ENCODE measurements at places on chromosomes 12 and 14.

DNA sequence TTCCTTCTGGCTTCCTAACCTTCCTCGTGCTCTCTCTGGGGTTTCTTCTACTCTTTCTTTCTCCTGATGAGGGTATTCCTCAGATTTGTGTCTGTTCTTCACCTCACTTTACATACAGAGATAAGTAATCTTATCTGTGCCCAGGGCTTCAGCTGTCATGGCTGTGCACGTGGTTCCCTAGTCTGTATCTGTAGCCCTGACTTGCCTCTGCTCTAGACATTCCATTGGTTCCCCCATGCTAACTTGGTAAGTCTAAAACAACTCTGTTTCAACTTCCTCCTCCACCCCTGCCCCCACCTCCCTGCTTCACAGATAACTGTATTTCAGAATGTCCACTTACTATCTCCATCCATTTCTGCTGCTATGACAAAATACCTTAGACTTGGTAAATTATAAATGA lies 10.8 kb downstream of the DIP2B start:
- no peak overlapping the region for H3K4me3 ChIP-seq
- H3K27me3 ChIP-seq = no peaks in the 10 kb centered on the region
- no peak overlapping the region for H3K27ac ChIP-seq
- no peaks in the 10 kb centered on the region for H3K36me3 ChIP-seq
- no peak for DNase-seq

DNA sequence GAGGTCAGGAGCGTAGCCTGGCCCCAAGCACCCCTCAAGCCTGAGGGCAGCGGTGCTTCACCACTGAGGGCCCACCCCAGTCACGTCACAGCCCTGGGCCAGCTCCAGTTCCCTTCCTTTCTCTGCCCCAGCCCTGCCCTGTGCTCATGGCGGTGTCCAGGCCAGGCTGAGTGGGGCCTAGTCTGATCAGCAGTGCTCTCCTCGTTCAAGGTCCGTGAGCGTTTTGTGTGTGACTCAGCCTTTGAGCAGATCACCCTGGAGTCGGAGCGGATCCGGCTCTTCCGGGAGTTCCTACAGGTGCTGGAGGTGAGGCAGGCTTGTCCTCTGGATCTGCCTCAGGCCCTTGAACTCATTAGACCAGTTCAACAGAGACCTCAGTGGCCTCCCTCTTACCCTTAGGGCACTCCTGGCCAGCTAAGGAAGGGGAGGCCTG lies 19.0 kb downstream of the PRPF40B start:
- no peak overlapping the region for H3K4me3 ChIP-seq
- H3K27me3 ChIP-seq = no peaks in the 10 kb centered on the region
- peaks cover 26% of the 10 kb centered on the region for H3K36me3 ChIP-seq
- peak overlapping the region; percentile 76 for H3K27ac ChIP-seq
- H3K4me1 ChIP-seq = peaks cover 26% of the 10 kb centered on the region
- peak; percentile 98 for DNase-seq

GRCh38 chr12:104105461-104105860 lies 32.5 kb downstream of the NFYB start:
- H3K36me3 ChIP-seq = peaks cover 3% of the 10 kb centered on the region
- DNase-seq = no peak
- H3K4me3 ChIP-seq = no peak overlapping the region
- no peak overlapping the region for H3K27ac ChIP-seq
- no peaks in the 10 kb centered on the region for H3K4me1 ChIP-seq

GRCh38 chr14:32319368-32320049 lies 9.6 kb upstream of the AKAP6 start:
- no peak overlapping the region for H3K4me3 ChIP-seq
- no peaks in the 10 kb centered on the region for H3K27me3 ChIP-seq
- no peak overlapping the region for H3K27ac ChIP-seq
- H3K4me1 ChIP-seq = no peaks in the 10 kb centered on the region
- DNase-seq = no peak

DNA sequence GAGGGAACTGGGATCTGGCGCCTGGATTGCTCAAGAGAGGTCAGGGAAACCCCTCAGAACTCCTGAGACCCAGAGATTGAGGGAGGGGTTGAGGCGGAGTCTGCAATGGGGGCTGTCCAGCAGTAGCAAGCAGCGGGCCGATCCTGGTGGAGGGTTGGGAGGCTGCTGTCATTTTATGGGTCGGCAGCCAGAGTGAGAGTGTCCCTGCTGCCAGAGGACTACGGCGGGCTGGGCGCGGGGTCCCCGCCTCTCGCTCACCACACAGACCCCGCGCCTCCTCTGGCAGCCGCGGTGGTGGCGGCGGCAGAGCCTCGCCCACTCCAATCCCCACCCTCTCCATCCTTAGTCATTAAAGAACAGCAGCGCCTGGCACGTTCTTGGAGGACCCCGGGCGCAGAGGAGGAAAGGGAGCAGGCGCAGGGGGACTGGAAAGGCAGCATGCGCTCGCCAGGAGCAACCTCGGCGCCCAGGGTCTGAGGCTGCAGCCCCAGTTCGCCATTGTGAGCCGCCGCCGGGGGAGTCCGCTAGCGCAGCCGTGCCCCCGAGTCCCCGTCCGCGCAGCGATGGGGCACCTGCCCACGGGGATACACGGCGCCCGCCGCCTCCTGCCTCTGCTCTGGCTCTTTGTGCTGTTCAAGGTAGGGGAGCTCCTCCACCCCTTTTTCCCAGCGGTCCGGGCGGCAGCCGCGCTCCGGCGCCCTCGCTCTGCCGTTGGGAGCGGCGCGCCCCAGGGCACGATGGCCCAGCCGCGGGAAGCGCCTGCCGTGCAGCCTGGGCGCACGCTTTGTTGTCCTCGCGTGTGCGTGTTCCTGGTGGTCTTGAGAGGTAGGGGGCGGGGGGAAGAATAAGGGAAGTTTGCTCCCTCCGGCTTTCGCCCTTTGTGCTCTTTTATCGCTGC lies at the start of gene PTPRO:
Gene PTPRO, plus strand, starts transcription at position 345 of the 898 bp plus-strand sequence.
- H3K4me3 ChIP-seq = peak within 1 kb of the TSS; percentile 63
- H3K36me3 ChIP-seq = no peaks in the 10 kb centered on the region

- H3K27me3 ChIP-seq = no peaks in the 10 kb centered on the region
- no peak for DNase-seq
- no peak overlapping the region for H3K4me3 ChIP-seq
- no peaks in the 10 kb centered on the region for H3K4me1 ChIP-seq
These were observed 260.4 kb downstream of the DPF3 start for GRCh38 chr14:72633551-72633950.

DNA sequence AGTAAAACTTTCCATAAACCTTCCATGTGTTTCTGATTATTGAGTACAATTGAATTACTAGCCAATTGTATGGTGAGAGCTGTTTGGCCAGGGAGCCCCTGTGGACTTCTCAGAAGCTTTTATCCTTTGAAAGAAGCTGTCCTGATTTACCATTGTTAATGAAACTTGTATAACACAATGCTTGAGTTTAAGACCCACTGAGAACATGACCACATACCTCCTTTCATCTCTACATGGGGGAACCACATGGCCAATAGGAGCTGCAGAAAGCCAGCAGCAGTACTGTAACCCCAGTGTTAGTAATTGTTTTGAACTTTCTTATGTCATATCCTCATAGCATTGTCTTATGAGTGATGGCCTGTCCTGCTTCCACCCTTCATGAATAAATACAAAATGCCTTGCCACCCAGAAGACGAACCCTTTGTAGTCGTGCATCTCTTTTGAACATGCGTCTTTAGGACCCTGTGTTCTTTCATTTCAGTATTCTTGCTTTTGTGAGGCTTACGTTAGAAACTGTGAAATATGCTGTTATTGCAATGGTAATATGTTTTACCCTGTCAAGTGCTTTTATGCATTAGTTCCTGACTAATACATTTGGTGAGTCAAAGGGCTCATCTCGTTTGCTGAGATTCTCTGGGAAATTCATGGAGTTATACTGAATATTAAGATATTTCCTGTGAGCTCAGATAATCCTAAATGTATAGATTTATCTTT lies 815.7 kb downstream of the NRXN3 start:
- no peak overlapping the region for H3K4me3 ChIP-seq
- no peaks in the 10 kb centered on the region for H3K27me3 ChIP-seq

GRCh38 chr14:61459229-61459628 lies 137.8 kb downstream of the PRKCH start:
- H3K36me3 ChIP-seq = peaks cover 39% of the 10 kb centered on the region
- no peak for DNase-seq
- H3K27me3 ChIP-seq = no peaks in the 10 kb centered on the region
- no peak overlapping the region for H3K4me3 ChIP-seq
- no peak overlapping the region for H3K27ac ChIP-seq

GRCh38 chr14:106417224-106418049 lies 891.1 kb downstream of the TMEM121 start:
- no peaks in the 10 kb centered on the region for H3K36me3 ChIP-seq
- no peaks in the 10 kb centered on the region for H3K4me1 ChIP-seq
- no peak overlapping the region for H3K27ac ChIP-seq
- DNase-seq = peak; percentile 49
- H3K4me3 ChIP-seq = no peak overlapping the region
- H3K27me3 ChIP-seq = no peaks in the 10 kb centered on the region

DNA sequence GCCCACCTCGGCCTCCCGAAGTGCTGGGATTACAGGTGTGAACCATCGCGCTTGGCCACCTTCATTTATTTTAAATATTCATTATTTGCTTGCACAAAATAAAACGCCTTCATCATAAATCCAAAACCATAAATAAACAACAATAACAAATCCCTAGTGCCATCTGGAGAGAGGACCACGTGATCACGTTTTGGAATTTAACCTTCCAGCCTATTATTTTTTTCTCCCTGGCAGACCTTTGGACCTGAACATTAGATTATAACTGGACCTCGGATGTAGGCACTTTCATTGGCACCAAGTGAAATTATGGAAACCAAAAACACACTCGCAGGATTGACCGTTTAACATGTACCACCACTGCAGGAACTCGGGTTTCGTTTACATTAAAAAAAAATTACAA lies 2.0 kb downstream of the DNAH10 start:
- no peak overlapping the region for H3K4me3 ChIP-seq
- no peak overlapping the region for H3K27ac ChIP-seq
- no peaks in the 10 kb centered on the region for H3K36me3 ChIP-seq
- peaks cover 10% of the 10 kb centered on the region for H3K4me1 ChIP-seq

- H3K27ac ChIP-seq = no peak overlapping the region
- DNase-seq = peak; percentile 30
- no peaks in the 10 kb centered on the region for H3K27me3 ChIP-seq
- H3K36me3 ChIP-seq = no peaks in the 10 kb centered on the region
- no peaks in the 10 kb centered on the region for H3K4me1 ChIP-seq
These were observed 447.4 kb downstream of the AEBP2 start for GRCh38 chr12:19886639-19887064.

- no peak overlapping the region for H3K27ac ChIP-seq
- peaks cover 2% of the 10 kb centered on the region for H3K4me1 ChIP-seq
- no peak overlapping the region for H3K4me3 ChIP-seq
- peak; percentile 18 for DNase-seq
- H3K27me3 ChIP-seq = peaks cover 10% of the 10 kb centered on the region
These were observed 7.7 kb downstream of the LRCOL1 start for GRCh38 chr12:132602572-132603239.

DNA sequence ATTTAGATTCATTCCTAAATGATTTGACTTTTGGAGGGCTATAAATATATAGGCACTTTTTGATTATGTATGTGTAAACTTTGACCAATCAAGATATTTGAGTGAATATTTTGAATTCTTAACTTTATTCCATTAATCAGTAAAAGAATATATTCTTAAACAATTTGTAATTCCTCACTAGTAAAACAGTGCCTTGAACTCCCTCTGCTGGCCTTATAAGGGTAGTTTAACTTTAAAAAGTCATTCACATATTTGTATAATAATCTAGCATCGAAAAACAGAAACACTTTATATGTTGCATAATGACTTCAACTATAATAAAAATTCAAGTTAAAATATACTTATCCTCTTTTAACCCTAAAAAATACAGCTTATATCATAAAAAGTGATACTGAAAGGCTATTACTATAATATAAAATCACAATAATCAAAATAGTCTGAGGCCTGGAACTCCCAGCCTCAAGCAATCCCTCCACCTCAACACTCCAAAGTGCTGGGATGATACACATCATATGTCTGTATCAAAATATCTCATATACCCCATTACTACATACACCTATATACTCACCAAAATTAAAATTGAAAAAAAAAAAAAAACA lies 31.2 kb downstream of the CCDC59 start:
- no peak overlapping the region for H3K4me3 ChIP-seq
- H3K27me3 ChIP-seq = no peaks in the 10 kb centered on the region
- DNase-seq = no peak
- H3K36me3 ChIP-seq = no peaks in the 10 kb centered on the region

DNA sequence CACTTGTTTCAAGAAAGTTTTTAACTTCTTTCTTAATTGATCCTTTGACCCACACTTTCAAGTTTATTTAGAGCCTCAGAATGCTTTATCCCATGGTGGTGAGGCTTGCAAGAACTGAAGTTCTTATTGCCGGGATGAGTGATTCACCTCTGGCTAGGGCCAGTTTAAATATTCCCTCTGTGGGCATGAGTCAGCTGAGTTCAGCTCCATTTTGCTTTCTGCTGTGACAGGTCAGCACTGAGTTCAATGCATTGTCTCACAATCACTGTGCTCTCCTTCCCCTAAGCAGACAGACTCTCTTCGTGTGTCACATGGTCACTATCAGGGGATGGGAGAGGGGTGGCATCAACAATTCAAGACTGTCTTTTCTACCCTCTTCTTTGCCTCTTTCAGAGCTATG lies 514.6 kb upstream of the FBXO33 start:
- no peaks in the 10 kb centered on the region for H3K36me3 ChIP-seq
- DNase-seq = no peak
- H3K27ac ChIP-seq = no peak overlapping the region

GRCh38 chr12:18683327-18684013 lies 54.3 kb downstream of the PLCZ1 start:
- no peaks in the 10 kb centered on the region for H3K36me3 ChIP-seq
- no peaks in the 10 kb centered on the region for H3K27me3 ChIP-seq
- no peak overlapping the region for H3K4me3 ChIP-seq
- no peak overlapping the region for H3K27ac ChIP-seq
- DNase-seq = no peak
- no peaks in the 10 kb centered on the region for H3K4me1 ChIP-seq

GRCh38 chr14:69863083-69863482 lies 16.1 kb upstream of the SMOC1 start:
- DNase-seq = no peak
- no peak overlapping the region for H3K27ac ChIP-seq
- no peaks in the 10 kb centered on the region for H3K36me3 ChIP-seq
- H3K27me3 ChIP-seq = no peaks in the 10 kb centered on the region

DNA sequence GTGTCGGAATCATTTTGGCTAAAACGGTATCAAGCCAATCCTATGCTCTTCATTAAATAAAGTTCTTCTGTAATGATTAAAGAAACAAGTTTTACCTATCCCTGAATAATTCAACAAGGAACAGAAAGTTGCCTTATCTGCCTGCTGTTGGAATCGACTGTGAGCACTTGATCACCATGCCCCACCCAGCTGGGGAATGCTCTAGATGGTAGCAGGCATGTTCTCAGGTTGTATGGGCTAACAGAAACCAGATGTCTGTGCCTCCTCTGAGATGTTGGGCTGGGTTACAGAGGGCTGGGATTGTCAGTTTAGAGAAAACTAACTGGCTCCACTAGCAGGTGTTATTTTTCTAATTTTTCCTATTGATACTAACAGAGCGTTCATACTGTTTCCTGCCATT lies 28.9 kb downstream of the RTRAF start:
- no peak overlapping the region for H3K27ac ChIP-seq
- no peaks in the 10 kb centered on the region for H3K36me3 ChIP-seq
- peaks cover 2% of the 10 kb centered on the region for H3K4me1 ChIP-seq
- H3K4me3 ChIP-seq = no peak overlapping the region
- H3K27me3 ChIP-seq = no peaks in the 10 kb centered on the region

- no peak overlapping the region for H3K4me3 ChIP-seq
- no peak for DNase-seq
- peaks cover 22% of the 10 kb centered on the region for H3K4me1 ChIP-seq
- H3K27ac ChIP-seq = no peak overlapping the region
- H3K27me3 ChIP-seq = no peaks in the 10 kb centered on the region
These were observed 105.1 kb downstream of the VCPKMT start for GRCh38 chr14:50011242-50011641.

Measured in trophoblast cell (in vitro differentiated cells and primary cell).